Nucleus accumbens (tissue), 56 donors: ENCODE measurements at places on chromosomes 12 and 14.

GRCh38 chr12:116137318-116137717 lies 140.2 kb downstream of the MED13L start:
- DNase-seq: no peak

- DNase-seq: no peak
Measured at GRCh38 chr12:92193846-92194245, 48.2 kb upstream of the BTG1 start.

DNA sequence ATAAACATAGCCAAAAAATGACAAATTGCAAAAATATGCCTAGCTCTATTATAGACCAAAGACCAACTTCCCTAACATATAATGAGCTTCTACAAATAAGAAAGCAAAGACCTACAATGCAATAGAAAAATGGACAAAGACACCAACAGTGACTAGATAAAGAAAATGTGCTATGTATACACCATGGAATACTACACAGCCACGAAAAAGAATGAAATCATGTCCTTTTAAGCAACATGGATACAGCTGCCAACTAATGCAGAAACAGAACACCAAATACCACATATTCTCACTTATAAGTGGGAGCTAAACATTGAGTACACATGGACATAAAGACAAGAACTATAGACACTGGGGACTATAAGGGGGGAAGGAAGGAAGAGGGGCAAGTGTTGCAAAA lies 10.9 kb upstream of the PCNX1 start:
- no peak for DNase-seq

DNA sequence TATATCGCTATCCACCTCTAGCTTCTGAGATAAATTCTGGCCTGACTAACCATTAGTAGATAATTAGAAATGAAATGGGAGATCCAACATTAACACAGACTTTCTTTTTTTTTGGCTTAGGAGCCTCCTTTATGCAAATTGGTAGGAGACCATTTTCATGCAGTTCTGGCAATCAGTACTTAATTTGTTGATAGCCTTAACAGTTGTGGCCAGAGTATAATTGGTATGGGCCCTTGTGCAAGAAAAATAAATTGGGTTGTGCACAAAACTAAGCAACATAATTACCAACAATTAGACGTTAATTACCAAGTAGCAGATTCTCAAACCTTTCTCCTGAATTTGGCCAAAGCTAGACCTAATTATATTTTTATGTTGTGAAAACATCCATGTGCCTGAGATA lies 111.0 kb downstream of the MGAT4C start:
- DNase-seq: no peak

- DNase-seq: no peak
Measured at GRCh38 chr12:116773276-116773731, 35.2 kb downstream of the RNFT2 start.
